ENCODE measurements at places on chromosomes 6 and 20.

DNA sequence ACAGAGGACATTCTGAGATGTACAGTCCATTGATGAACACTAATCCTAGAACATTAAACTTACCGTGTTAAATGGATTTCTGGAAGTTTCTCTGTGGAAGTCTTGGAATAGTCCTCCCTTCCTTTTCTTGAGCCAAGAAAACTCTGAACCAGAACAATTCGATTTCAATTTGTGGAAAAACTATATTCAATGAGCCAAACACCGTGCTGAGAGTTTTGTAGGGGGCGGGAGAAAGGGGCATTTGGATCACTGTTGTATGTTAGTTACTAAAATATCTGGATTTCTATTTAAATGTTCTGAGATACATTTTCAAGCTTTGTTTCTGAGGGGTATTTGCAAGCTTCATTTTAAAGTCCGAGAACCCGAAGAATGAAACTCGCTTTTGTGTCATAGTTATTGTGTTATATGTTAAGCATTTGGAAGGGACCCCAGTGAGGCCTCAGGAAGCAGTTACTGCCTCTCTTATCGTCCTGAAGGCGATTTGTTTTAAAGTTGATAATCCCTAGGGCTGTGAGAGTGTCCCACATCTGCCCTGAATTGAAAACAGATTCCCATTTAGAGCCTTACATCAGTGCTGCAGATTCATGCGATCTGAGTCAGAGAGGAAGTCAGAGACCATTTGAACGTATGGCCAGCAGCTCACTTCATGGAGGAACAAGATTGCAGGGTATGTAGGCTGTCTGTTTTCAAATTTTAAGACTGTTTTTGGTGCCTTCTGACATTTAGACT, 70.8 kb upstream of the SASH1 start:
- DNase-seq: no peak

GRCh38 chr6:106160189-106160588, 74.1 kb downstream of the PRDM1 start:
- no peak for DNase-seq

DNA sequence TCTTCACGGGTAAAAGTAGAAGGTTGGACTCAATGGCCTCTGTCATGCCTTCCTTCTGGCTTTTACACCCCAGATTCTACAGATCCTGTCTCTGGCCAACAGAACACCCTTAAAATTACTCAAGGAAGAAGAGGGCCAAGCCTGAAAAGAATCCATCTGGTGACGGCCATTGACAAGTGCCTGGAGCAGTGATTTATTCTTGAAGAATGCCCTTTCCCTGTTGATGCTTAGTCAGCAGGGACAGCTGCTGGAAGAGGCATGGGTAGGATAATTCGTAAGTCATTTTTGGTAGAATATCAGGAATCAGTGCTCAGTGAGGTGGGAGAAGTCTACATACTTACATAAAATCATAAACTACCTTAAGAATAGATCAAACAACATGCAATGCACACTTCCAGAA, 397.9 kb downstream of the SAMD5 start:
- DNase-seq: no peak

DNA sequence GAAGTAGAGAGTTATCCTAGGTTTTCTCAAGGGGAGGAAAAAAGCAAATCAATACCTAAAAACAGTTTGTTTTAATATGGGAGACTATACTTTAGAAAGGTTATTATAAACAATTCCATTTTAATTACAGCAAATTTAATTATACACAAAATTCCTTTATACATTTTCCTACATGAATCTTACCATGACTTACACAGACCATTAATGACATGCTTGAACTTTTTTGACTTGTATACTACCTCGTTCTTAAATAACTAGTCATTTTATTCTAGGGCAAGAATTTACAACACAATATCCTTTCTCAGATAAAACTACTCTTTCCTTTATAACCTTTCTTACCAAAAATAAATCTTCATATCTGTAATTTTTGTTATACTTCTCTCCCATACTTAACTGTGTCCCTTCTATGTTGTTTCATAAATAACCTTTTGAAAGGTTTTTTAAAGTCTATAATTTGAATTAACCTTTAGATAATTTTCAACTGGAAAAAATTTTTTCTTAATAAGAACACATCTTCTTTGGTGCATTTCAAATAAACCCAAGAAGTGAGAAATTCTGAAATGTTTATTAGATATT, 729.4 kb downstream of the TENT5A start:
- no peak for DNase-seq

DNA sequence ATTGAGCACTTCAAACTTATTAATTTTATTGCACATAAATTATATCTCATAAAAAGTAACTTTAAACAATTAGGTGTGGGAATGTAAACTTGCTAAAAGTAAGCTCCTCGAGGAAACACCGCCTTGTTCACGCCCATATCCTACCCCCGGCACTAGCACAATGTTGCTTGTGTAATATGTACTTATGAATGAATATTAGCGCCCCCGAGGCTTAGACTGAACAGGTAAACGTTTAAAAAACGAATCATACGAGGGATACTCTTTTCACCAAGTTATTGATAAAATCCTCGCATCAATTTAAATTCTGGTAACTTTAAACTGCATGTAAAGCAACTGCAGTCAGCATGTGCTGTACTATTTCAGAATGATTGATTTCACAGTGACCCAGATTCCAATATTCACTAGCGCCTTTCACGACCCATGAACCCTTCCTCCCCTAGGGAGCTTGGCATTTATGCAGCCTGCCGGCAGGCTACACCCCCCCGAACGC, 637 bp downstream of the TFB1M start:
- no peak for DNase-seq

DNA sequence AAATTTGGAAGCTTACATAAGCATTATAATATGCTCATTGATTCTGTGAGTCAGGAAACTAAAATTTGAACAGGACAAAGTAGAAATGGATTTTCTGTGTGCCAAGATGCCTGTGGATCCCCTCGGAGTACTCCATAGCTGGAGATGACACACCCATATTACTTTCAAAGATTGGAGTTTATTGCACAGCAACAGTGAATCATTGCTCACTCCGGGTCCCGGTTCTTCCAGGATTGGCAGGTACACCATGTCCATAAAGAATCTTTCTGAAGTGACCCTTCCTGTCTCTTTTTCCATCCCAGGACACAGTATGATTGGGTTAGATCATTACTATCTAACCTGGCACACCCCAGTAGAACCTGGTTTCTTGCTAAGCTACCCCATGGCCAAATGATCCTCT, 2.7 kb upstream of the BTN2A2 start:
- no peak for DNase-seq

DNA sequence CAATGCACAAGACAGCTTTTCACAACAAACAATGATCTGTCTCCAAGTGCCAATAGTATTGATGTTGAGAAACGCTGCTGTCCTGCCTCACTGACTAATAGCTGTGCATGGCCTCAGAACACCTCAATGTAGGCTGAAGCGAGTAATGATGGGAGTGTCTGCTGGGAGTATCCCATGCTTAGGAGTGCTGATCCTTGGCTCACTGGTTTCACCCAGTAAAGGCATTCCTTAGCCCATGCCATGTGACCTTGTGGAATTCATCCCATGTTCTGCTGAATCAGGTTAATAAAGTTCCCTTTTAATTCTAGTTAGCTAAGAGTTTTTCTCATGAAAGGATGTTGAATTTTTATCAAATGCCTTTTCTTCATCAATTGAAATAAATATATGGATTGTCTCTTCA, 3.8 kb upstream of the WFDC12 start:
- DNase-seq: no peak

- DNase-seq: no peak
Measured at GRCh38 chr6:48883116-48883515, 579.9 kb downstream of the MMUT start.

Measured in ecto neural progenitor cell (in vitro differentiated cells).